ENCODE measurements at places on chromosomes 1 and 21.

- DNase-seq: no peak
Observed at GRCh38 chr1:1917304-1917976, 1.6 kb downstream of the TMEM52 start.

GRCh38 chr1:164805399-164805798, 246.4 kb downstream of the PBX1 start:
- no peak for DNase-seq

DNA sequence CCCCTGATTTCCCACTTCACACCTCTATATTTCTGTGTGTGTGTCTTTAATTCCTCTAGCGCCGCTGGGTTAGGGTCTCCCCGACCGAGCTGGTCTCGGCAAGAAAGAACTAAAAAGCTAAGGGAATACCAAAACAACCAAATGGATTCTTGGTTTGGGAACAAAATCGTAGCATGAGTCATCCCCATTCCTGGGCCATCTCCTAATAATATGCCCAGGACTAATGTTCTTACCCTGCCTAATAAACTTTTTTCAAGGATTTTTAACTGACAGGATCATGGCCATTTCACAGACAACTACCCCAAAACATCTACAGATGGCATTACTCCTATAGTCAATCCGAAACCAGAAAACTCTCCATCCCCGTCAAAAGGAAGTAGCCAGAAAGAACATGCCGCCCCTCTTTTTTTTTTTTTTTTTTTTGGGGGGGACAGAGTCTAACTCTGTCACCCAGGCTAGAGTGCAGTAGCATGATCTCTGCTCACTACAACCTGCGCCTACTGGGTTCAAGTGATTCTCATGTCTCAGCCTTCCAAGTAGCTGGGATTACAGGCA, 4.1 kb upstream of the HPDL start:
- DNase-seq: no peak

- DNase-seq: no peak
Observed at GRCh38 chr1:222600281-222600680, 10.5 kb upstream of the TAF1A start.

- DNase-seq: no peak
Observed at GRCh38 chr1:231990388-231990787, 363.8 kb downstream of the DISC1 start.

GRCh38 chr1:28213315-28213714, 19.5 kb downstream of the DNAJC8 start:
- DNase-seq: no peak

GRCh38 chr1:54340878-54341277, 65.3 kb downstream of the SSBP3 start:
- no peak for DNase-seq

DNA sequence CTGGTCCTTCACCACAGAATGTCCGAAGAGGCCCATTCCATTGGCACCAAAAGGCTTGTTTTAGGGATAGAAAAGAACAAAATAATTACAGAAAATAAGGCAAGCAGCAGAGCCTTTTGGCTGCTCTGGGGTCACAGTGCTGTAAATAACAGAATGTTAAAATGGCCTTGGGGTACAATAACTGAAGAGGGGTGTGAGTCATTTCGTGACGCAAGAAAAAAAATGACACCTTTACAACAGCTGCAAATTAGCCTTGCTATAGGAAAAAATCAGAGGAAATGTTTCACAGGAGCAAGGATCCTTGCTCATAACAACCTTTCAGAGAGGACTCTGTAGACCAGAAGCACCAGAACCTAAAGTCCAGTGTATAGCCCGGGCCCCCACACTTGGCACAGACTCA, 483.4 kb downstream of the OMA1 start:
- DNase-seq: no peak

DNA sequence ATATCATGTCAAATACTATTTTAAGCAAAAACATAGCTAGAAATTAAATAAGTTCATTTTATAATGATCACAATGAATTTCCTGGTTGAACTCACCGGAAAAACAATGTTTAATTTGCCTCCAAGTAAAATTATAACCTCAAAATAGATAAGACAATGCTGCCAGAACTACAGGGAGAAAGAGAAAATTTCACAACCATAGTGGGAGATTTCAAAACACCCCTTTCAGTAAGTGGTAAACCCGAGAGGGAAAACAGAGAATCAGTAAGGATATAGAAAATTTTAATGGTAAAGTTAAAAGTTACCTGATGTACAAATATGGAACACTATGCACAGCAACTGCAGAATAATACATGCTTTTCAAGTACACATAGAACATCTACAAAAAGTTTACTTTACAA, 43.2 kb upstream of the PLA2G4A start:
- DNase-seq: no peak

- DNase-seq: no peak
Observed at GRCh38 chr1:37456614-37457013, 17.8 kb upstream of the ZC3H12A start.

GRCh38 chr21:34343347-34343746, 20.5 kb upstream of the KCNE2 start:
- no peak for DNase-seq

DNA sequence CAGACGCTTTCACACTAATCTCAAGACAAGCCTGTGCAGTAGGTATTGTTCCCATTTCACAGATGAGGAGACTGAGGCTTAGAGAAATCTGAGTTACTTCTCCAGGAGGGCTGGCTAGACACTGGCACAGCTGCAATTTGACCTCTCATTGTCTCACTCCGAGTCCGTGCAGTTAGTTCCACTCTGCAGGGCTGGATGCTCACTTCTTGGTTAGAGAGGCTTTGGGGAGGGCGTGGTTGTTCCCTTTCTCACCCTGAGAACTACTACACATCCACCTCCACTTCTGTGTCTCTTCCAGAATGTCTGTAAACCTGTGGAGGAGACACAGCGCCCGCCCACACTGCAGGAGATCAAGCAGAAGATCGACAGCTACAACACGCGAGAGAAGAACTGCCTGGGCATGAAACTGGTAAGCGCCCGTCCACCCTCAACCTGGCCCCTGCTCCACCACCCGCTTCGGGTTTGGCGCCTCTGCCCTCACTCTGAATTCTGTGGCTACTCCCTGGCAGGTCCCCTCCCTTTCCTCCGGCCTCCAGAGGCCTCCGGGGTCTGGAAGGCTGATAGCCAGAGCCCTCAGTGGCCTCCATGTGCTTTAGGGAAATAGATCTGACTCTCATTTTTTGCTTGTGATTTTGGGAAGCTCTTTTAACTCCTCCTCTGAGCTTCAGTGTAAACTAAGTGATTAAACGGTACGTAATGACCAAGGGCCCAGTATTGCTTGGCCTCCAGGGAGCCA, 29.1 kb downstream of the EIF2D start:
- no peak for DNase-seq

- no peak for DNase-seq
Observed at GRCh38 chr1:151356696-151357095, 9.6 kb upstream of the RFX5 start.

GRCh38 chr21:15241997-15242736, 177.4 kb upstream of the NRIP1 start:
- DNase-seq: no peak

DNA sequence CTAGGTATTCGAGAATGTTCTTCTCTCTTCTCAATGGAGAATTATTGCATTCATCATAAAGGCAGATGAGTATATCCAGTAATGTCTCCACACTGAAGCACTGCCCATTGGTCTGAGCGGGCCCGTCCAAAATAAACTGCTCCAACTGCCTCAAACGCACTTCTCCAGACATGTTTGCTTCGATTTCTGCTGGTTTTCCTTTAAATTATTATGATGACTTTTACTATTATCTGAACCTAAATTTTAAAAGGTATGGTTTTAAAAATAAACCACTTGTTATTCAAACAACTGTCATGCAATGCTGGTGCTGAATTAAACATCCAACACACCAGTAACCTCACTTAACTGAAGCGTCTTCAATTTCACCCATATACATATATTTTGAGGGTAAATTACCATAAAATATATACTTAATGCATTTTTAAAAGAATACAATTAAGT, 1.3 kb downstream of the CDC42BPA start:
- DNase-seq: no peak

DNA sequence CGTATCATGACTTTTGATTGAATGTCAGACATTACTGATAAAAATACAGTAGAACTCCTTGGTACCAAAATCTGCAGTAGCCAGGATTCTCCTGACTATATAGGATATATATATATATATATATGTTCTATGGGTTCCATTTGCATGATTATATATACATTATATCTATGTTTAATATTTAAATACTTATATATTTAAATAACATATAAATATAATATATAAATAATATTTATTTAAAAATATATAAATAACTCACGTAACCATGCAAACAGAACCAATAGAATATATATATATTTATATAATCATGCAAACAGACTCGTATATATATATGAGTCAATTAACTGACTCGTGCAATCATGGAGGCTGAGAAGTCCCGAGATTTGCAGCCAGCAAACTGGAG, 278.8 kb upstream of the PLXNA2 start:
- DNase-seq: no peak

- no peak for DNase-seq
Observed at GRCh38 chr1:108154314-108154713, 45.8 kb downstream of the SLC25A24 start.

GRCh38 chr1:54122992-54123391, 29.8 kb downstream of the CDCP2 start:
- no peak for DNase-seq

DNA sequence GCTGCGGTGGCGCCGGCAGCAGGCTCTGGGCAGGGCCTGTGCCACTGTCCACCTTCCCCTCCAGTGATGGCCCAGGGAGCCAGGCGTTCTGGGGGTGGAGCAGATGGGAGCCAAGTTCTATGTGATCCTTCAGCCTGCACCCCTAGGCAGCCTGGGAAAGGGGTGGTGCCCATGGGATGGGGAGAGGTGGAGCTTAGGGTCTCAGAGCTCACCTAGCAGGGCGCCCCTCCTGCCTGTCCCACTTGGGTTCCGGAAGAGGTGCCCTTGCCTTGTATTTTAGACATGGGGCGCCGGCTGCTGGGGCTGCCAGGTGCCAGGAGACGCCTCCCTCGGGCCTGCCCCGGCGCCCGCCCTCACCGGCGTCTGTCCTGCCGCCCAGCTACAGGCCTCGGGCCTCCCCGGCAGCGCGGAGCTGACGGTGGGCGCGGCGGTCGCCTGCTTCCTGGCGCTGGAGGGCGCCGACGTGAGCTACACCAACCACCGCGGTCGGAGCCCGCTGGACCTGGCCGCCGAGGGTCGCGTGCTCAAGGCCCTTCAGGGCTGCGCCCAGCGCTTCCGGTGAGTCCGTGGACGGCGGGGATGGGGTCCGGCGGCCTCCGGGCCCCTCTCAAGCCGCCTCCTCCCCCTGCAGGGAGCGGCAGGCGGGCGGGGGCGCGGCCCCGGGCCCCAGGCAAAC, 3.1 kb upstream of the MMP23B start:
- no peak for DNase-seq

GRCh38 chr1:110412576-110412975, 5.1 kb upstream of the LAMTOR5 start:
- DNase-seq: peak; percentile 18

GRCh38 chr1:40243351-40243750, 4.4 kb upstream of the TMCO2 start:
- no peak for DNase-seq

DNA sequence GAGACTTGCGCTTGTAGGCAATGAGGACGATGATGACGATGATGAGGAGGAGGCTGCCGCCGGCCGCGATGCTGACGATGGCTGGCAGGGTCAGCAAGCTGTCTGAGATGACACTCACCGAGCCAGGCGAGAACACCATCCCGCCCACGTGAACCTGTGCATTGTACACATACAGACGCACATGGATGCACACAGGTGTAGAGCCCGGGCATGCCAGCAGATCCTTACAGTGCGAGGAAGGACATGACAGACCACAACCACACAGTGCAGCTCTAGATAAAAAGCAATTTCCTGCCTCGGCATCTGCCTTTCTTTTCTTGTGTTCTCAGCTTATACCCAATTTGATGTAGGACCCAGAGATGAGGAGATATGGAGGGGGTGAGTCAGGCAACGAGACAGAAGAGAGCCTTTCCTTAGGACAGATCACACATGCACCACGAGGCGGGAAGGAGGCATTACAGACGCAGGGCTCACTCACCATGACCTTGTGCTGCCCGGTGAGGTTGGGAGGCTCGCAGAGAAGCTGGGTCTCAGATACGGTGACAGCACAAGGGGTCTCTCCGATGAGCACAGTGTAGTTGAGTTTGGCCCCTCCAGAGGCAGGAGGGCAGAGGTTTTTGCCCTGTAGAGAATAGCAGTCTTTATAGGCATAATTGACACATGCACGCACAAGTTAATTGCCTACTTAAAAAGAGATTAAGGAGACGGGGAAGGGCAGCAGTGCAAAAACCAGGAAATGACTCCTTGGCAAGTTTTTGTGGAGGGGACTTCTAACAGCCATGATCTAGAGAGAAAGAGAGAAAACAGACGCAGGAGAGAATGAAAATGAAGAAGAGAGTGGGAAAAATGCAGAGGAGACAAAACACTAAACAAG, 133.9 kb upstream of the CD34 start:
- DNase-seq: no peak

DNA sequence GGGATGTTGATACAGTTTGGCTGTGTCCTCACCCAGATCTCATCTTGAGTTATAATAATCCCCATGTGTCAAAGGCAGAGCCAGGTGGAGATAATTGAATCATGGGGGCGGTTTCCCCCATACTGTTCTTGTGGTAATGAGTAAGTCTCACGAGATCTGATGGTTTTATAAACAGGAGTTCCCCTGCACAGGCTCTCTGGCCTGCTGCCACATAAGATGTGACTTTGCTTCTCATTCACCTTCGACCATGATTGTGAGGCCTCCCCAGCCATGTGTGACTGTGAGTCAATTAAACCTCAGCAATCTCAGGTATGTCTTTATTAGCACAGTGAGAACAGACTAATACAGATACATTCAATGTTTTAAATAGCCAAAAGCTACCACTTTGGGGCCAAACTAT, 41.1 kb downstream of the SLC35F3 start:
- no peak for DNase-seq

GRCh38 chr1:77829851-77830250, 50.4 kb downstream of the MIGA1 start:
- no peak for DNase-seq

GRCh38 chr1:201077116-201077515, 35.1 kb downstream of the CACNA1S start:
- no peak for DNase-seq

DNA sequence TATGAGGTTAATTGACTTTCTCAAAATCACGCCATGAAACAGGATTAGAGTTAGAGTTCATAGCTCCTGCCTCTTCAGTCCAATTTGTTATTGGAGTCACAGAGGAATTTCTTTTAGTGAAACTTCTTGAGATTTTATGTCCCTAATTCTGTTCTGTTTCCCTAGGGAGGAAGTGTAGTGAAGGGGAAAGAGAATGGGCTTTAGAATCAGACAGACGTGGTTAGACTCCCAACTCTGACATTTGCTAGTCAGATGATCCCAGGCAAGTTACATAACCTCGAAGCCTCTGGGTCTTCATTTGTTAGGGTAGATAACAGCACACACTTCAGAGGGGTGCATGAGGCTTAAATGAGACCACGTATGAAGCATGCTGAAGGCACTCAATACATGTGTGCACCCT, 83.9 kb downstream of the ASTN1 start:
- DNase-seq: no peak

DNA sequence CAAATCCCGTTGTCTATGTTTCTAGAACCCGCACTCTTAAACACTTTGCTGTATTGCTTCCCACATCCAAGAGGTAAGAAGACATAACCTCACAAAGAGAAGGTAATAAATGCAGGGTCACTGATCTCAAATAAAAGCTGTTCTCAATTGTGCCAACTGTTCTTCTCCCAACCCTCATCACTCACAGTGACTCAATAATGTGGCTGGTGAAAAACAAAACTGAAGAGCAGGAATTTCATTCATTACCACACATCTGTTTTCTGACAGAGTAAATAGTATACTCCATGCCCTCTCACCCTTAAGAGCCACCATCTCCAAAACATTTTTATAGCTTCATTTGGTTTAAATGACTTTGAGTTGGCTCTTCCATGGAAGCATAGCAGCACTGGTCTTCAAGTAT, 6.2 kb upstream of the ERICH3 start:
- no peak for DNase-seq

Data from stimulated activated CD8-positive, alpha-beta memory T cell treated with anti-CD3 and anti-CD28 coated beads, Interleukin-4, amount 100 ng/mL, for 4 hours (primary cell).